ENCODE measurements at places on chromosomes 16 and 17.
A peak's percentile ranks its signal among the peaks of the same experiment; 100 is the strongest.

DNA sequence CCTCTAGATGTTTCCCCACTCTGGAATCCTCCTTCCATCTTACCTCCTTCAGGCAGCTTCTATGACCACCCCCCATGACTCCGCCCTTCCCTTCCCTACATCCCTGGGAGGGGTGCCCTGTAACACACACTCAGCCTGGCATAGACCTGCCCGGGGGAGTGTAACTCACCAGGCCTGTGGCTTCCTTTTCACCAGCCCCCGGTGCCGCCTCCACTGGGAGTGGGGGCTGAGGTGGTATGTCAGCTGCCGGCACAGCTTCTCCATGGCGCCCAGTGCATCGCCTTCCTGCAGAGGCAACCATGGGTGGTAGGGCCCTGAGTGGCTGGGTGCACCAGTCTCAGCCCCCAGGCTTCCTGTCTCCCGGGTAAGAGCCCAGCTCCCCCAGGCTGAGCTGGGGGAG, 32.3 kb downstream of the TRPV2 start:
- no peak for DNase-seq
- H3K4me1 ChIP-seq: peaks cover 5% of the 10 kb centered on the region
- no peak overlapping the region for H3K4me3 ChIP-seq

- no peaks in the 10 kb centered on the region for H3K36me3 ChIP-seq
- no peak for DNase-seq
- no peak overlapping the region for H3K4me3 ChIP-seq
- no peaks in the 10 kb centered on the region for H3K4me1 ChIP-seq
- H3K27me3 ChIP-seq: no peaks in the 10 kb centered on the region
- H3K27ac ChIP-seq: no peak overlapping the region
Measured at GRCh38 chr17:73847952-73848351, 203.7 kb upstream of the SDK2 start.

GRCh38 chr16:89431630-89432029, 58.7 kb downstream of the ANKRD11 start:
- no peaks in the 10 kb centered on the region for H3K36me3 ChIP-seq
- peaks cover 48% of the 10 kb centered on the region for H3K4me1 ChIP-seq
- peak overlapping the region; percentile 81 for H3K27ac ChIP-seq
- no peak for DNase-seq
- H3K4me3 ChIP-seq: no peak overlapping the region
- no peaks in the 10 kb centered on the region for H3K27me3 ChIP-seq

GRCh38 chr17:75596320-75597087, 8.9 kb downstream of the MYO15B start:
- no peaks in the 10 kb centered on the region for H3K36me3 ChIP-seq
- no peak overlapping the region for H3K27ac ChIP-seq
- no peaks in the 10 kb centered on the region for H3K27me3 ChIP-seq
- H3K4me1 ChIP-seq: no peaks in the 10 kb centered on the region
- H3K4me3 ChIP-seq: no peak overlapping the region
- DNase-seq: no peak

- no peak for DNase-seq
- H3K36me3 ChIP-seq: peaks cover 14% of the 10 kb centered on the region
- peaks cover 6% of the 10 kb centered on the region for H3K4me1 ChIP-seq
- no peak overlapping the region for H3K27ac ChIP-seq
Measured at GRCh38 chr17:5194346-5194745, 2.7 kb upstream of the ZNF594 start.

- H3K27me3 ChIP-seq: no peaks in the 10 kb centered on the region
- DNase-seq: no peak
- H3K27ac ChIP-seq: peak overlapping the region; percentile 59
- H3K4me1 ChIP-seq: peaks cover 21% of the 10 kb centered on the region
Measured at GRCh38 chr16:68768771-68769170, 31.7 kb downstream of the CDH1 start.

DNA sequence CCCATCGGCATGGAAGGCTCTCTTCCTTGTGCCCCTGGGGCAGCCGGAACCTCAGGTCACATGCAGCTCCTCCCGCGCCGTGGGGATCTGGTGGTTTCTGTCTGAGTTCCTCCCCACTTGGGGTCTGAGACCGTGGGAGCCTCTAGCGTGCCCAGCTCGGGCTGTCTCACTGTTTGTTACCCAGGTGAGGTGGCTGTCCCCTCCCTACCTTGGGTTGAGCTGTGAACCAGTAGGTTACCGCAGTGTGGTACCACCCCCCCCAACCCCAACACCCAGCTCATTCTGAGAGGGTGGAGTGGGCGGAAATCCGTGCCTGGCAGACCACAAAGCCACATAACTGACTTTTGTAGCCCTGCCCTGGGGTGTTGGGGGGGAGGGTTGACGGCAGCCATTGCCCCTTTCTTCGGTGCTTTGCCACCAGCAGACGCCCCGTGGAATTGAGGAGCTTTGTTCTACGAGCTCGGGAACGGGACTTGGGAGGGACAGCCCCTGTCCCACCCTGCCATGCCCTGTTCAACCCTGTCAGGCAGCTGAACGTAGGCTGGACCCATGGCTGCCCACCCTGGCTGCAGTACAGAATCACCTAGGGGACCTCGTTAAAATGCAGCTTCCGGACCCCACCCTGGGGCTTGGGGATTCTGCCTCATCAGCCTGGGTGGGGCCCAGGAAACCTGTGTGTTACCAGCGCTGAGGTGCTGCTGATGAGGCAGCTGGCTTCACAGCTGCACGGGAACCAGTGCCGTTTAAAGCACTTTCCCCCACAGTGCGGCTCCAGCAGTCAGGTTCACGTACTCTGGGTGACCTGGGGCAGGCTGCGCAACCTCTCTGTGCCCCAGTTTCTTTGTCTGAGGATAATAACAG, 18.5 kb downstream of the RAP1GAP2 start:
- H3K27me3 ChIP-seq: no peaks in the 10 kb centered on the region
- no peak for DNase-seq
- H3K27ac ChIP-seq: no peak overlapping the region
- no peaks in the 10 kb centered on the region for H3K4me1 ChIP-seq
- no peaks in the 10 kb centered on the region for H3K36me3 ChIP-seq
- H3K4me3 ChIP-seq: no peak overlapping the region

DNA sequence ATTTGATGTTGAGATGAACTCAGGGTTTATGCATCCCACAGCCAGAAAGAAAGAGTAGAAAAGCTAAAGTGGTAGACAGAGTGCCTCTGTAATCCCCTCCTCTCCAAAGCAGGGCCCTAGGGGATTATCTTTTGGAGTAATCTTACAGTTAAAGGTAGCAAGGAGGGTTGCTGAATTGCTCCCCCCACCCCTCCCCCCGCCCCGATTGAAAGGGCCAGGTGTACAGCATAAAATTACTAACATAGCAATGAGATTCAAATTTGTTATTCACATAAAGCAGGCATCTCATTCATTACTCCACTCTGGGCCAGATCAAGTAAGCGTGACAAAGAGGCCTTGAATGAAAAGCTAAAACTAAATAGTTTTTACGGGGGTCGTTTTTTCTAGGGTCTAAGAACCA, 72.7 kb downstream of the STH start:
- H3K36me3 ChIP-seq: peaks cover 10% of the 10 kb centered on the region
- H3K27ac ChIP-seq: 0 out of 2 replicates have a peak overlapping the region, but pooled peaks have one; percentile 6
- peaks cover 29% of the 10 kb centered on the region for H3K4me1 ChIP-seq

DNA sequence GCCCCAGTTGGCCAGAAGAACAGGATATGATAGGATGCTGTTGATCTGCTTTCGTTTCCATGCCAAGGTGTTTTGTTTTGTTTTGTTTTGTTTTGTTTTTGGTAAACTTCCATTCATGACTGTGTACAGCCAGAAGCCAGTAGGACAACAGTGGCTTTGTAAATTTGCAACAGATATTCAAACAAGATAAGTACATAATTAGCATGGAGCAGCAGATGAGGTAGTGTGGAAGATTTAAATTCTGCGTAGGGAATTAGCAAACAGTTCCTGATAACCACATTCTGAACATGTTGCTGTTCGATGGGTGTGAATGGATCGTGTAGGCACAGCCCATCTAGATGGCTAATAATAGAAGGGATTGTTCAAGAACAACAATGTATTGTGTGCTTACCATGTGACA, 1080.1 kb upstream of the RBFOX1 start:
- no peak overlapping the region for H3K4me3 ChIP-seq
- no peaks in the 10 kb centered on the region for H3K36me3 ChIP-seq
- H3K4me1 ChIP-seq: peaks cover 3% of the 10 kb centered on the region
- no peak for DNase-seq

DNA sequence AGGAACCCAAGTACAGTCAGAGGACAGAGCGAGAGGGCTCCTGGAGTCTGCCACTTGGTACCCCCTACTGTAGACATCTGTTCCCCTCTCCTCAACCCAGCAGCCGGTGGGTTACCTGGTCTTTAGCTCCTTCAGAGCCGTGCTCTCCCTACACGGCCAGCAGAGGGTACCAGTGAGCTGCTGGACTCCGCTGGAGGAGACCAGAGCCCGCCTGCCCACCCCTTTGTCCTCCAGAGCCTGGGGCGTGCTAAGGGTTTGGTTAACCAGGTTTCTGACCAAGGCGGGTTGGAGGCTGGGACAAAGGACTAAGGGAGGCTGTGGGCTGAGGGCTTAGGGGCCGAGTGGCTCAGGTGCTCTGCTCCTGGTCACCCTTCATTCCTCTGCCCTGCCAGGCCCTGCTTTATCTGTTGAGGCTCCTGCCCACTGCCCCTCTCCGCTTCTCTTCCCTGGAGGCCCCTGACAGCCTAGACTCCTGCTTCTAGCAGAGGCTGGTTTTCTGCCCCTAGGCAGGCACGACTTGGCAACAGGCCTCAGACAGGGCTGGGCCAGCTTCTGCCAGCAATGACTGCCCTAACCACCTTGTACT, 2.7 kb upstream of the HSD11B2 start:
- H3K27ac ChIP-seq: no peak overlapping the region
- H3K4me3 ChIP-seq: no peak overlapping the region
- peaks cover 23% of the 10 kb centered on the region for H3K27me3 ChIP-seq
- H3K4me1 ChIP-seq: peaks cover 51% of the 10 kb centered on the region
- no peaks in the 10 kb centered on the region for H3K36me3 ChIP-seq
- peak; percentile 94 for DNase-seq

- H3K4me1 ChIP-seq: peaks cover 15% of the 10 kb centered on the region
- no peak overlapping the region for H3K4me3 ChIP-seq
- H3K27ac ChIP-seq: peak overlapping the region; percentile 19
- H3K36me3 ChIP-seq: no peaks in the 10 kb centered on the region
- no peaks in the 10 kb centered on the region for H3K27me3 ChIP-seq
Measured at GRCh38 chr16:85422196-85422631, 190.9 kb upstream of the GSE1 start.

DNA sequence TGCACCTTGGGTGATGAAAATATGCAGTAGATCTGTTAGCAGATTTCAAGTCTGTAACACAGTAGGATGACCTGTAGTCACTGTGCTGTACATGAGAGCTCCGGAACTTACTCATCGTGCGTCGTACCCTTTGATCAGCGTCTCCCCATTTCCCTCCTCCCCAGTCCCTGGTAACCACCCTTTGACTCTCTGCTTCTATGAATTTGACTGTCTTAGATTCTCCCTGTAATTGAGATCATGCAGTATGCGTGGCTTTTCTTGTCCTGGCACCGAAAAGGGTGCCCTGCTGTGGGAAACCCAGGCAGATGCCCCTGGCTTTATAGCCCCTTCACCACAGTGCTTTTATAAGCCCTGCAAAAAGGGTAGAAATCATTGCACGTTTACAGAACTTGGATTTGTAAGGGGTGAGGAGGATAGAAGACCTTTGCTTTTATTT, 20.5 kb downstream of the CLEC16A start:
- peaks cover 3% of the 10 kb centered on the region for H3K36me3 ChIP-seq
- no peaks in the 10 kb centered on the region for H3K27me3 ChIP-seq
- H3K4me3 ChIP-seq: no peak overlapping the region

GRCh38 chr16:83951544-83951943, 1.5 kb upstream of the OSGIN1 start:
- no peak for DNase-seq
- H3K36me3 ChIP-seq: no peaks in the 10 kb centered on the region
- no peaks in the 10 kb centered on the region for H3K27me3 ChIP-seq
- no peaks in the 10 kb centered on the region for H3K4me1 ChIP-seq
- no peak overlapping the region for H3K4me3 ChIP-seq
- no peak overlapping the region for H3K27ac ChIP-seq

- H3K4me3 ChIP-seq: no peak overlapping the region
- no peak overlapping the region for H3K27ac ChIP-seq
- no peaks in the 10 kb centered on the region for H3K4me1 ChIP-seq
- no peaks in the 10 kb centered on the region for H3K27me3 ChIP-seq
Measured at GRCh38 chr17:64938925-64939474, 19.7 kb upstream of the LRRC37A3 start.

DNA sequence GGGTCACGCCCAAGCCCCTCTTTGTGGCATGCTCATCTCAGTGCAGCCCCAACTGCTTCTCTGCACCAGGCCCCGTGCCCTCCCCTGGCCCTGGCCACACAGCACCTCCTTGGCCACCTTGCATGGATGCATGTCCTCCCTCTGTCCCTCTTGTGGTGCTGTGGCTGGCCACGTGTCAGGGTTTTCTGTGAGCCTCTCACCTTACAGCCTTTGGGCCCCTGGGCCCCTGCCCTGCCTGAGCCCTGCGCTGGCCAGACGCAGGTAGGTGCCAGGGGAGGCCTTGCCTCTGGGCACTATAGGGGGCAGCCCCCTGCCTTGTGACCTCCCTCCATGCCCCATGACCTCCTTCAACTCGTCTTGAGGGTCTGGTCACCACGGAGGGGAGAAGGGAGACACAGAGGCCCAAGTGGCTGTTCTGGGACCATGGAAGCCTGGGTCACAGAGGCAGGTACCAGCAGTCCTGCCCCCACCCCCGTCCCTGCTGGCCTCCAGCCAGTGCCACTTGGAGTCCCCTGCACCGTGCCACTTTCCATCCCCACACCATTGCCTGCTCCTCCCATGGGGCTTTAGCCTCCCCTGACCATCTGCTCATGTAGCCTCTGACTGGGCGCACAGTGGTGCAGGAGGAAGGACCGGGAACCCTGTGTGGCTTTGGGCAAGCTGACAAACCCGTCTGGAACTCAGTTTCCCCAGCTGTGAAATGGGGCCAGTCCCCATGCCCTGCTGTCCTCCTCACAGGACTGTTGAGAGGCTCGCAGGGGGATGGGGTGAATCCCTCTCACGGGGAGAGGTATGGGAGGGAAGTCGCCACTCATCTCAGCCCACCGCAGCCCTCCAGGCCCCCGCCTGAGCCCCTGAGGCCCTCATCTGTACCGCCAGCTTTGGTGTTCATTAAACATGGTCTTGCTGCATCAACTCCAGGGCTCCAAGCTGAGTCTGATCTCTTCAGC, 11.5 kb upstream of the ATP6V0C start:
- no peaks in the 10 kb centered on the region for H3K36me3 ChIP-seq
- no peaks in the 10 kb centered on the region for H3K27me3 ChIP-seq
- peaks cover 7% of the 10 kb centered on the region for H3K4me1 ChIP-seq

DNA sequence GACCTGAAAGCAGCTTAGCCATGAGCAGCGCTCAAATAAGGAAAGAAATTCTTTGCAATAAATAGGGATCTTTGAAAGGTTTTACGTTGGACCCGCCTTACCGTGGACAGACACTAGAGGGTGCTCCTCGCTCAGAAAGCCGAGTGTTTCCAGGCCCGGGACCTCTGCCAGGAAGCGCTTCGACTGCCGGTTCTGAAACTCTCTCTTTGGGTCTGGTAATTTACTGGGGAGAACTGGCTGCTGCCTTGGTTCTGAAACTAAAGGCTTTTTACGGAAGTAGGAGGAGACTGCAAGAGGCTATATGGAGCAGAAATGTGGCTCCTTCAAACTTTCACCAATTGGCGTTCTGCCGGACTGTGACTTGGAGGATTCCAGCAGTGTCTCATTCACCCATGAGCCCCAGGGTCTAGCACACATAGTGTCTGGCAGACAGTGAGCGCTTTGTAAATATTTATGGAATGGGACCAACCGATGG, 45.6 kb upstream of the HOXB9 start:
- no peak overlapping the region for H3K27ac ChIP-seq
- peaks cover 63% of the 10 kb centered on the region for H3K27me3 ChIP-seq
- no peaks in the 10 kb centered on the region for H3K36me3 ChIP-seq
- peak overlapping the region; percentile 40 for H3K4me3 ChIP-seq
- peak; percentile 91 for DNase-seq
- H3K4me1 ChIP-seq: no peaks in the 10 kb centered on the region

GRCh38 chr17:77476931-77477805, 336.4 kb downstream of the SEC14L1 start:
- peak overlapping the region; percentile 81 for H3K27ac ChIP-seq
- no peak for DNase-seq
- H3K27me3 ChIP-seq: no peaks in the 10 kb centered on the region
- H3K36me3 ChIP-seq: no peaks in the 10 kb centered on the region
- H3K4me3 ChIP-seq: no peak overlapping the region

All from GM23338 (cell line).